Osteocyte (in vitro differentiated cells): ENCODE measurements at places on chromosomes 1 and 21. TPM values are rescaled to one million over a fixed set of nuclear protein-coding genes. Genes with fewer than 3 reads are reported as not detected.

Gene TPTE
- not detected in 2 replicates for total RNA-seq

Gene FAM177B
- total RNA-seq, result not detected in 2 replicates

Gene HHAT
- total RNA-seq, result 6.0 and 7.0 TPM in 2 replicates

Gene SMPDL3B
- not detected in 2 replicates for total RNA-seq

Gene L1TD1
- not detected in 2 replicates for total RNA-seq

Gene HTR1D
- 1.2 and 1.6 TPM in 2 replicates for total RNA-seq

Gene RAB42
- total RNA-seq, result 0.56 and 1.6 TPM in 2 replicates

Gene CLCA4
- not detected in 2 replicates for total RNA-seq

GRCh38 chr1:43319766-43320165 is 17.9 kb upstream of the MPL start:
- DNase-seq, result no peak

DNA sequence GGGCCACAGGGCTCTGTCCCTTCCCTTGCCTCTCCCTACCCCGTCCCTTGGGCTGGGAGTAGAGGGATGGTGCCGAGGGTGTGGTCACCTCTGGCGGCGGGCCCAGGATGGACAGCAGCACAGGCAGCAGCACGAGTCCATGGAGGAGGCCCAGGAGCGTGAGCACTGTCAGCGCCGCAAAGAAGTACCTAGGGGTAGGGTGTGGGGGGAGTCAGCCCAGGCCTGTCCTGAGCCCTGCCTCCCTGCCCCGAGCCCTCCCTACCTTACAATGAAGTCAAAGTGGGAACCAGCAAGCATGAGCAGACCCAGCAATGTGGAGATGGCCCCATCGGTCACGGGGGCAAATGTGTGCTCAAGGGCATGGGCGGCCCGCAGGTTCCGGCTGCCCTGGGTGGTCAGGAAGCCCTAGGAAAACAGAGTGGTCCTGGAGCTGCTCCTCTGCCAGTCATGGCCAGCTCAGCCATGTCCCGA is 14.7 kb downstream of the BTBD19 start:
- DNase-seq, result no peak

DNA sequence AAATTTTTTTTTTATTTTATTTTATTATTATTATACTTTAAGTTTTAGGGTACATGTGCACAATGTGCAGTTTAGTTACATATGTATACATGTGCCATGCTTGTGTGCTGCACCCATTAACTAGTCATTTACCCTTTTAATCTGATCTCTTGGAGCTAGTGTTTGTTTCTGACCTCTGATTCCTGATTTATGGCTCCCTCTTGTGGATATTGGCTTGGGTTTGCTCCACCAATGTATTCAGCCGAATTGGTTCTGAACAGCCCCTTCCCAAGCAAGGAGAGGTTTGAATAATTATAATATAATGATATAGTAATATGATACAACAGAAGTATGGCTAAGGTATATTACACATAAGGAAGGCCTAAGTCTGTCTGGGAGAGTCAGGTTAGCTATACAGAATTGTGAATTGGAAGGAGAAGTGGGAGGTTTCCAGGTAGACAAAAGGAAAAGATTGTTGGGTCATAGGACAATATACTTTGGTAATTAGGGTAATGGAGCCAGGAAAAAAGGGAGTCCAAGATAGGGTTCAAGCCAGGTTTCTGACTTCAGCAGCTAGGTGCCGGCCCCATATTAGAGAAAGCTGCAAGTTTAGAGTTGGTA is 53.1 kb upstream of the HMCN1 start:
- DNase-seq, result no peak

DNA sequence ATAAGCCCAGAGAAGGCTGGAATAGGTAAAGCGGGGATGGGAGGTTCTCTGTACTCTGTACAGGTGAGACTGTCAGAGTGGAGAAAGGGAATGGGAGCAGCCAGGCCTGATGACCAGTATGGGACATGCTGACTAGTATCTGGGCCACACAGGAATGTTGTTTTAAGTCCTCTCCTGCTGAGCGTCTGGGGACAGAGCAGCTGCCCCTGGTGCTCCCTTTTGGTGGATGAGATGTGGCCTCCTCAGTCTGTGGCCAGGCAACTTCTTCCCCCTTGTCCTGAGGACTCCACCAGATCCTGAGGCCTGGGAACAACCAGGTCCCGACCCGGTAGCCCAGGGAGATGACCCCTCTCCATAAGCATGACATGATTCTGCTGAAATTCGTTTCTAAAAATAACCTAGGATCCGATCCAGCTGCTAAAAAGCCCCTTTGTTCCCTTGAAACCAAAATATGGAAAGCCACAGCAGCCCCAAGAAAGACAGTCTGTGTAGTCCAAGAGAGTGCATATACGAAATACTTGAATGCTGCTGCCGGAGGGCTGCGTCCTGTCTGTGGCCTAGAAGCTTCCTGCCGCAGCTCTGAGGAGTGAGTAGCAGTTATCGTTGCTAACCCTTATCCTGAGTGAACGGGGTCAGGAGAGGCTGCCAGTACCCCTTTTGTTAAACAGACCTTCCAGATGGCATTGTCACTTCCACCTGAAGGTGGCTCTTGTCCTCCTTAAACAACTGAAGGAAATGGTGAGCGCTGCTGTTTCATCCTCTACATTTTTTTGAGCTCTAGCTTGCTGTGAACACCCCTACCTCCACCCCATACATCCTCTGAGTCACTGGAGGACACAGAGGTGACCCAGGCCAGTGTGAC is 47.1 kb downstream of the ATP2B4 start:
- no peak for DNase-seq

DNA sequence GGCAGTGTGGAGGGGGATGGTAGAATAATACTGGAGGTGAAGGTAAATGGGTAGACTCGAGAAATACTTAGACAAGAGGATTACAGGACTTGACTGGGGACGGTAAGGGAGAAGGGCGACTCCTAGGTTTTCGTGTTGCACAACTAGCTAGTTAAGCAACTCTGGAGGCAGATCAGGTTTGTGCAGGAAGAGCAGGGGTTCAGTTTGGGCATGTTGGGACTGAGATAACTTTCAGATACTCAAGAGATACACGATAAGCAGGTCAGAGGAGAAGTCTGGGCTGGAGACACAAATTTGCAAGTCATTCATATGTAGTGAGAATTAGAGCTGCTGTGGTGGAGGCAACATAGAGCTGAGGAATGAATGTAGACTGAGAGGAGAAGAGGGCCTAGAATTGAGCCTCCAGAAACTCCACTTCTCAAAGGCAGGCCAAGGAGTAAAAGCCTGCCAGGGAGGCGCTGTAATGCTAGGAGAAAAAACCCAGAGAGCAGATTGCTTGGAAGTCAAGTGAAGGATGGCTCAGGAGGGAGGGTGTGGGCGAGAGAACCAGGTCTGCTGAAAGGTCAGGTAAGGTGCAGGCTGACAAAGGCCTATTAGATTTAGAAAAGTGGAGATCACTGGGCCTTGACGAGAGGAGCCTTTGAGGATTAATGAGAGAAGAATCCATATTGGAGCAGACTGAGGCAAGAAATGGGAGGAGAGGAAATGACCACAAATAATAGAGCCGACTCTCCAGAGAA is 20.8 kb downstream of the MAB21L3 start:
- DNase-seq, result peak; percentile 23

- DNase-seq, result no peak
These were observed 22.5 kb upstream of the FRRS1 start for GRCh38 chr1:99788896-99789295.

DNA sequence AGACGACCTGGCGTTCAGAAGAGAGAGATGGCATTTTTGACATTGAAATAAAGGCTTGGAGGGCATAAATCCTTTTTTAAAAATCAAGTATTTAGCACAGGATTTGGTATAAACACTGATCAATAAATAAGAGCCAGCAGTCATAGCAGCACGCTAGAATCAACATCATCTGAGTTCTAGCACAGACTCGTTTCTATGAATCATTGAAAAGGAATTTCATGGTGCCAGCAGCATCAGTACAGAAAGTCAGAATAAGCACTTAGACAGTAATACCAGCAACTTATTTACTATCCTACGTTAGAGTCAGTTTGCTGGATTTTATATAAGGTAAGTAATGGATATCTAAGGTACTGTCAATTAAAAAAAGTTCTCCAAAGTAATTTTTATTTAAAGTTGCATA is 119.3 kb downstream of the HLCS start:
- DNase-seq, result no peak

- DNase-seq, result no peak
These were observed 102.3 kb upstream of the CD34 start for GRCh38 chr1:208013210-208013609.

- DNase-seq, result no peak
These were observed 107.1 kb downstream of the TAS1R2 start for GRCh38 chr1:18752409-18752808.

DNA sequence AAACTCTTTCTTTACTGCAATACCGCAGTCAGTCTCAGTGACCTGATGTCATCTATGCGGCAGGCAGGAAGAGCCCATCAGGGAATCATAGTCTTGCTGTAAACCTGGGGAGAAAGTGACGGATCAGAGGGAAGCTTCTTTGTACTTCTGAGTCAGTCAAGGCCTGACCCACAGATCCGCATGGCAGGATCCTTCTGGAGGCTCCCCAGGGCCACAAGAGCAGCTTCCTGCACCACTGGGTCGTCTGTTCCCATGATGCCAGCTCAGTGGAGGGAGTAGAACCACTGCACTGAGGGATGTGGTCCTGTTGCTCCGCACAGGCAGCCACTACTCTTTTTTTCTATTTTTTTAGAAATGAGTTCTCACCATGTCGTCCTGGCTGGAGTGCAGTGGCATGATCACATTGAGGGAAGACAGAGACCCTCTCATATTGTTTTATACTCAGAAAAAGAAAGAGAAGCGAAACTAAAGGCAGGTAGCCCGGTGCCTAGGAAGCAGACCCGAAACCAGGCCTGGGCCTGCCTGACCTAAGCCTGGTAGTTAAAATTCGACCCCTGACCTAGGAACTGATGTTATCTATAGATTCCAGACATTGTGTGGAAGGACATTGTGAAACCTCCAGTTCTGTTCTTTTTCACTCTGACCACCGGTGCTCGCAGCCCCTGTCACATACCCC is 6.3 kb upstream of the ERVH48-1 start:
- no peak for DNase-seq

DNA sequence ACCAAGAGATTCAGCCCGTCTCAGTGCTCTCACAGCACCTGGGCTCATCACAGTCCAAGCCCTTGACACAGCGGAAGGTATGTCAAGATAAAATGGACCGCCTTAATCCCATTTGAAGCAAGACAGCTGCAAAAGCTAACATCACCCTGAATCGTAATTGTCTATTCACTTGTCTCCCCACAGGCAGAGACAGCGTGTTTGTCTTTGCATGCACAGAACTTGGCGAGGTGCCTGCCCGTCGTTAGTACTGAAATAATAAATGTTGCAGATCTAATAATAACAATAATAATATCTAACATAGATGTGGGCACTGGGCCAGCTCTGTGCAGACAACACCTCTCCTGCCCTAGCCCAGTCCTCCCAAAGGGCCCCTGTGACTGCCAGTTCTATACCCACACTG is 271.7 kb downstream of the NPHP4 start:
- DNase-seq, result no peak

DNA sequence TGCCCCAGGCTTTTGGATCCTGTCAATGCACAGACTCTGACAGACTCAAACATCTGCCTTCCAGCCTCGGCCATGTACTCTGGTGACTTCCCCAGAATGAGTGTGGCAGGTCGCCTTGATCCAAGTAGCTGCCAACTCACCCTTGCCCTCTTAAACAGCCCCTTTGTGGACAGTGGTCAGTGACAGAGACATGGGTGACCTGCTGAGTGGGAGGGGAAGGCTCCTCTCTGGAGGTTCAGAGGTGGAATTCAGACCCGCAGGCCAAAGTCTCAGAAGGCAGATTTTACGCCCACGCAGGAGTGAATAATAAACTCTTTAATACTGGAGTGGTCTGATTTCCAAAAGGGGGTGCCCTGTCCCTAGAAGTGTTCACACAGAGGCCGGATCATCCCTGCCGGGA is 63.5 kb downstream of the TLR5 start:
- DNase-seq, result no peak

GRCh38 chr1:68221980-68222373 is 10.3 kb downstream of the WLS start:
- no peak for DNase-seq

GRCh38 chr1:240435996-240436566 is 175.9 kb downstream of the GREM2 start:
- DNase-seq, result no peak

DNA sequence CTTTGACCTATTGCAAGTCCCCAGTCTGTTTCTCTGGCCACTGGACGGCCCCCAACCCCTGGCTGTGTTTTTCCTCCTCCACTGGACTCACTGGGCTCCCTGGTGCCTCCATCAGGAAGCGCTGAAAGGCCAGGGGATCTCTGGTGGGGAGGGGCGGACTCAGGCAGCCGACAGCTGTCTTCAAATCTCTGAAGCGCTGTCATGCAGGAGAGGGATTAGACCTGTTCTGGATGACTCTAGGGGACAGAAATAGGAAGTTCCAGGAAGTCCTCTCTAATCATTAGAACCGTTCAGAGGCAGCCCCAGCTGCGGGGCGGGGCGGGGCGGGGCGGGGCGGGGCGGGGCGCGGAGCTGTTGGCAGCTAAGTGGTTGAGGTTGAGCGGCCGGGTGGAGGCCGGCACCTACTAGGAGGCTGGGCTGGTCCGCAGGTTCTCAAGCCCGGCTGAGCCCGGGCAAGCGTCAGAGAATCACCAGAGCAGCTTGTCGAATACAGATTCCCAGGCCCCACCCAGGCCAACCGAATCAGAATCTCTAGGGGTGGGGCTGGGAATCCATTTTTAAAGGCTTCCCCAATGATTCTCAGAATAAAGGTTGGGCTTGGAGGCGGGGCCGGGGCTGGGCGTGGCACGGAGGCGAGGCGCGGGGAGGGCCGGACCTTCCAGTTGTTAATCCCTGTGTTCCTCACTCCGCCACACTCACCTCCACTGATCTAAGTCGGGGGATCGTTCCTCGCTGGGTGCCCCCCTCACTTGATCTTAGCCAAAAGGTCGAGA is 11.4 kb upstream of the PHLDA3 start:
- no peak for DNase-seq

GRCh38 chr1:226512076-226512728 is 36.4 kb upstream of the STUM start:
- DNase-seq, result no peak

GRCh38 chr1:169472738-169473137 is 13.0 kb downstream of the SLC19A2 start:
- DNase-seq, result no peak

DNA sequence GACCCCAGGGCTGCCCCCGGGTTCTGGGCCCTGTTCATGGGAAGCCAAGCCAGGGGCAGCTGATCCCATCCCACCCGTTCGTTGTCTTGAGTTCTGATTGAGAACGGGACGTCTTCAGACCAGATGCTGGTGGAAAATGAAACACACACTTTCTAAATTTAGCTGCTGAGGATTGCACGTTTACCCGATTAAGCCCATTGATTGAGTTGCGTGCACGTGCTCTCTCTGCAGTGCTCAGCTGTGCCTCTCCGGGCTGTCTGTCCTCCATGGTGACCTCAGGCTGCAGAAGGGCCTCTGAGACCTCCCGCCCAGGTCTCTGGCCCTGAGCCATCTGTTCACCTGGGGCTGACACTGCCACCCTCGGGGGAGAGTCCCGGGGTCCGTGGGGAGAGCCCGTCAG is 27.0 kb upstream of the PEX10 start:
- no peak for DNase-seq

GRCh38 chr1:32695098-32695904 is 7.3 kb downstream of the SYNC start:
- DNase-seq, result no peak

DNA sequence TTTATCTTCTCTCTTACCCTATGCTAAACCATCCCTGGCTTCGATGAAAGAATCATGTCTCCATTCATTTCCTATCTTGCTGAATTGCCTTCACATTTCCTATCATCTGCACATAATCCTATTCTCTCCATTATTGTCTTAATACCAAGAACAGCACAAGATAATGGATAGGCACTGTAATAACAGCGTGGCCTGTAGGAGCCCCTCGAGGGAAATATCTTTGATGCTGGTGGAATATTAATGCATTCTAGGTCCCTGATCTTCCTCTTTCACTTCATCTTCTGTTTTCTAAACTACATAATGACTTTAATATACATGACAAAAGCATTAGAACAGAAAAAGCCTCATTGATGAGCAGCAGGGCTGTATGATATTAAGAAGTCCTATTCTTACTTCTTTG is 720.6 kb downstream of the RWDD3 start:
- no peak for DNase-seq
